Epithelial cell of prostate (primary cell): ENCODE measurements at places on chromosomes 4 and X.

DNA sequence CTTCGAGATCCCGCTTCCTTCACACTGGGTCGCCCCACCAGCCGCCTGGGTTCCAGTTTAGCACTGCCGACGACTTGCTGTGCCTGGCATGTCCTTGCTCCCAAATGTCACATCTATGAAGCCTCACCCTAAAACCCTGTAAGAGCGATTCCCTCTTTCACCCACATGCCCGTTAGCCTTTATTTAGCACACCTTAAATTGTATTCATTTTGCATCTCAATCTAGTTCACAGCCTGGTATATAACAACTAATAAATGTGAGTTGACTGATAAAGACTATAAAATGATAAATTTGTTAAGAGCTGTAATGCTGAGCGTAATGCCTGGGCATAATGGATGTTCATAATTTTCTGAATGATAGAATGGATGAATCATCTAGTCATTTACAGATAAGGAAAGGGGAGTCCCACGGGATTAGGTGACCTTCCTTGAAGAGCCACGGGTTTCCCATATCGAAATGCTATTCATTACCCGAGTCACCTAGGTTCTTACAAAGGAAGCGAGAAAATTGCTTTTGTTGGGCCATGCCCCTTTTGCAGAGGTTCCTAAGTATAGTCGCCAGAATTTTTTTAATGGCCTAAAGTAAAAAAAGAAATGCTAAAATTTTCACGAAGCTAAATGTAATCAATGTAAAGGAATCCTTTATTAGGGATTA, 1.1 kb upstream of the AP1S2 start:
- no peak for DNase-seq

DNA sequence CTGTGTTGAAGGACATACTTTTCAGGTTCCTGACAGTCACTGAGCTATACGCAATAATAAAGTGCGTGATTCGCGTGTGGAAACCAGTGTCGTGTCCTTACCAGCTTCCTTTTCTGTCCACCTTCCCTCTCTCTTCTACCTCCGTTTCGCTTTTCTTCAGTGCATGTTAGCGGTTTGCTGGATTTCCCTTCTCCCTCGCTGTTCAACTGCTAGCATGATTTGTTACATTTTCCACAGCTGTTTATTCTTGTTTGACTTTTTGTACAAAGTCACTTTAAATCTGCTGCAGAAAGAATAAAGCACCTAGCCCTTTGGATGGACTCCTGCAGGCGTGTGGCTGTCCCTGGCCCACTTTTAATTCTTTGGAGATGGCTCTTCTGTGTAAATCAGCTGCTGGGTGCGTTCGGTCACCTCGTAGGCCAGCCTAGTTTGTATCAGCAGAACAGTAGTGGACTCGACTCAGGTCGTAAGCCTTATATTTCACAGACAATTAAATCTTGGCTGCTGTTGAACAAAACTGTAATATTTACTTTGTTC, 8.9 kb upstream of the HAND2 start:
- DNase-seq, result no peak

DNA sequence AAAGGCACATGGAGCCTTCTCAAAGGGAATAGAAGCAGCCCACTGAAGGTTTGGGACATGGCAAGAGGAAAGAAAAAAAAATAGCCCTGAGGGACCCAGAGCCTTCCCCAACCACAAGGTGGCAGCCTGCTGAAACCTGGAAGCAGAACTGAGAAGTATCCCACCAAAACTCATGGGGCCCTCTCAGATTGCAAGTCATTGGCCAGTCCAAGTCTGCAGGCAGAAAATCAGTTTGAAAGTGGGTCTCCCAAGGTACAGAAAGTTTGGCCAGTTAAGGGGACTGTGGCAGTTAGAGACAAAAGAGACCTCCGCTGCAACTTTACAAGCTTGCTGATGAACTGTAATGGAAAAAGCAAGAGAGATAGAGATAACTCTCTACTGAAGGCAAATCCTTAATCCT, 155.8 kb downstream of the ANTXR2 start:
- DNase-seq, result no peak

DNA sequence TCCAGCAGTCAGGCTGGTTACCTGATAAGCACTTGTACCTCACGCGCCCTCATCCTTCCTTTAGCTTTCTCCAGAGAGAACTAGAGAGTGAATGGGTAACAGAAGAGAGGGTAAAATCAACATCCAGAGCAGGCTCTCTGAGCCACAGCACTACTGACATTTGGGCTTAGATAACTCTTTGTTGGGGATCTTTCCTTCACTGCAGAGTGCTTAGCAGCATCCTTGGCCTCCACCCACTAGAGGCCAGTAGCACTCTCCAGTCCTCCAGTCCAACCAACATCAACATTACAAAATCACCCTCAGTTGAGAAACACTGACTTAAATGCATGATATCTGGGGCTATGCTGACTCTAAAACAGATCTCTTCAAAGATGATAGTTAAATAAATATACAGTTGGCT, 220.7 kb downstream of the TACR3 start:
- DNase-seq, result no peak

- no peak for DNase-seq
These were observed 376.7 kb downstream of the GPM6A start for GRCh38 chr4:175435381-175435783.

GRCh38 chrX:13263560-13264251, 56.1 kb downstream of the ATXN3L start:
- DNase-seq, result no peak

DNA sequence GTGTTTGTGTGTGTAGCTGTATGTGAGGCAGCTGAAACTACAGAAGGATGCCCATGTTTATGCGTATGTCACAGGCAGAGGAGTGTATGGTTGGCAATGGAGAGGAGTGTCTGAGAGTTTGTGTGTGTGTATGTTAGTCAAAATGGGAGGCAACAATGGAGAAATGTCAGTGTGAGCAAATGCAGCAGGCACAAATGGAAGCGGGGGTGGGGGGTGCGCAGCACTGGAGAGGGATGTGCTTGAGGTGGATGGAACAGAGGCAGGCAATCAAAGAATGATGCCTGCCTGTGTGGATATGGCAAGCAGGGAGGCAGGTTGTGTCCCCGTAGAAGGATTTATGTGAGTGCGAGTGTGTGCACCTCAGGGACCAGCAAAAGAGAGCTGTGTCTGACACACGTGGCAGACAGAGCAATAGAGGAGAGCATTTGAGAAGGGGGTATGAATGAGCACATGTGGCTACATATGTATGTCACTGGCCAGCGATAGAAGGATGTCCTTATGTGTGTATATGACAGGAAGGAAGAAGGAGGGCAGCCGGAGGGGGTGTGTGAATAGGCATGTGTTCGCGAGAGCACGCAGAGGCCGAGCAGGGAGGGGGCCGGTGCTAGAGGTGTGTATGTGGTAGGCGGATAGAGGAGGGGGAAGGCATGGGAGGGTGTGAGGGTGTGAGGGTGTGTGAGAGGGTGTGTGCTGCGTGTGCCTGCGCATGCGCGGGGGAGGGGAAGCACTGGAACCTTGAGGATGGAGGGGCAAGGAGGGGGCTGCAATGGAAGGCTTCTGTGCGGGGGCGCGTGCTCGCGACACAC, 1.1 kb downstream of the PJA1 start:
- DNase-seq, result no peak

GRCh38 chrX:120727452-120727851, 97.6 kb upstream of the C1GALT1C1 start:
- DNase-seq, result no peak

DNA sequence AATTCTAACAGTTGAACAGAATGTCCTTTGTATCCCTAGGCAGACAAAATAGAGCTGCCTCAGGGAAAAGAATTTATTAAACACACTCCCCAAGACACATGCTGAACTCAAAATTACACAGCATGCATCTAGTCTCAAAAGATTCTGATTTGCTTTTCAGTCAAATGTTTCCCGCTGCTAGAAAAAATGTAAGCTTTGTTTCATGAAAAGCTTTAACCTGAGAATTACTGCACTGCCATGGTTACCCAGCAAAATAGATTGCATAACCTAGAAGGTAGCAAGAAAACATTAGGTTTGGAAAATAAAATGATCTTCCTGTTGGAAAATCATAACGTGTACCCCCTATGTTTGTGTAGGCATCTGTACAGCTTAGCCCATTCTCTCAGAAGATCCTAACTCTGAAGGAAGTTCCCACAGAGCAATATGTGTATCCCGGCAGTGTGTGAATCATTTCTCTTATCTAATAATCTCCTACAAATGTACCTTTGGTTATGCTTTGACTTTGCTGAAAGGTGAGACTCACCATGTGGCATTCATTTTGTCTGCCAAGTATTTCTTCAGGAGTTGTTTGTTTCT, 646.9 kb downstream of the STPG2 start:
- peak; percentile 86 for DNase-seq

GRCh38 chrX:101223226-101223625, 3.6 kb downstream of the DRP2 start:
- no peak for DNase-seq

- DNase-seq, result no peak
These were observed 677 bp upstream of the NONO start for GRCh38 chrX:71282514-71283402.

GRCh38 chrX:77953302-77953701, 16.1 kb downstream of the PGAM4 start:
- no peak for DNase-seq

DNA sequence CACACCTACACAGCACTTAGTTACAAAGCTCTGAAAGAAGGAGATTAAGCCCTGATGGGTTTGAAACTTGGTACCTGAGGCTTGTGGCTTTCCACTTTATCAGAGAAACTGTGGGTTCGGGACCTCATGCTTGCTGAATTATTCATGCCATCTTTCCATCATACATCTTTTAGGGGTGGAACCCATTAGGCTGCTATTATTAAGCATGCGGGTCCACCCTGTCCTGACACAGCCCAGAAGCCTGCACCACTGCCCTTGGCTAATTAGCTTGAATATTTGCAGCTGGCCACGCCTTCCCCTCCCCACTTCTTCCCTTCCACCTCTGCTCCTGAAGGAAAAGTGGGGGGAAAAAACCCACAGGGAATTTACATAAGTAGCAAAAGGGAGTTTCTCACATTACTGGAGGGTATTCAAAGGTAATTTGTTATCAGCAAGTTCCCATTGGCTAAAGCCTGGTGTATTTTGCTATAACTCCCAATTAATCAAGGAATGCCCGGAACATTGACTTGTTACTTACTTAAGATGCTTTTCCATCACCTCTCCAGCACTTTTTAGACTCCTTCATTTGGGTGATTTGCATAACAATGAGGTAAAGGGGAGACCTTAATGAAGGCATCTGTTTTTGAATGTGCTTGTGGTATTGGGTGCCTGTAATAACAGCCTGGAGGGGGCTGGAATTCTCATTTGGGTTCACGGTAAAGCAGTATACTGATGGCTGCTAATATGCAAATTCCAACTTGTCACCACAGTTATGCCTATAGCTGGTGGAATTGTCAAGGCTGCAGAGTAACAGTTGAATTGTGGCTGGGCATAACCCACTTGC, 231.7 kb upstream of the GATB start:
- DNase-seq, result no peak

DNA sequence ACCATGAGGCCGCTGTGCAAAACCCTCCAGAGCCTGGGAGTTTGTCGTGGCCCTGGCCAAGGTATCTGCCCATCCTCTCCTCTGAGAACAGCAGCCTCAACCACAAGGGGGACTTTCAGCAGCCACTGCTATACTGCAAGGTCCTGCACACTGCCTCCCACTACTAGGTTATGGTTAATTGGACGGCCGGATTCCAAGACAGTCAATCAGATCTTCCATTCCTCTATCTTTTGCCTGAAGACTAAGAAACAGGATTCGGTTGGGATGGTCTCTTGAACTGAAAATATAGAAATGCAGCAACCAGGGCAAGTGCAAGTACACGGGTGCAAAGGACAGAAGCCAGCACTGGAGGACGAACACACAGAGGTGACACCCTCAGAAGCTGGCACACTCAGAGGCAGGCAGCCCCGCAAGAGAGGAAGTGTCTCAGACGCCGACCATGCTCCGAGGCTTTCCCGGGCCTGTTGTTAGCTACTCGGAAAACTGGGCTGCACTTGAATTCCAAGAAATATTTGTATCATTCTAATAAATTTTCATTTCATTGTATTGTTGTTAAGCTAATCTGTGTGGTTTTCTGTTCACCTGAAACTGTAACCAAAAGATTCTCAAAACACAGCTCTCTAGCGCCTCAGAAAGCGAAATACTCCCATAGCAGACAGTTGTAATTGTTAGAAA, 63.3 kb downstream of the AFAP1 start:
- DNase-seq, result no peak

GRCh38 chr4:82559735-82560120, 2.1 kb downstream of the TMEM150C start:
- no peak for DNase-seq

GRCh38 chr4:19728773-19729172, 522.9 kb upstream of the SLIT2 start:
- DNase-seq, result no peak

- no peak for DNase-seq
These were observed 33.1 kb downstream of the TKTL1 start for GRCh38 chrX:154328646-154329045.

GRCh38 chr4:174135530-174135929, 147.9 kb downstream of the FBXO8 start:
- no peak for DNase-seq

DNA sequence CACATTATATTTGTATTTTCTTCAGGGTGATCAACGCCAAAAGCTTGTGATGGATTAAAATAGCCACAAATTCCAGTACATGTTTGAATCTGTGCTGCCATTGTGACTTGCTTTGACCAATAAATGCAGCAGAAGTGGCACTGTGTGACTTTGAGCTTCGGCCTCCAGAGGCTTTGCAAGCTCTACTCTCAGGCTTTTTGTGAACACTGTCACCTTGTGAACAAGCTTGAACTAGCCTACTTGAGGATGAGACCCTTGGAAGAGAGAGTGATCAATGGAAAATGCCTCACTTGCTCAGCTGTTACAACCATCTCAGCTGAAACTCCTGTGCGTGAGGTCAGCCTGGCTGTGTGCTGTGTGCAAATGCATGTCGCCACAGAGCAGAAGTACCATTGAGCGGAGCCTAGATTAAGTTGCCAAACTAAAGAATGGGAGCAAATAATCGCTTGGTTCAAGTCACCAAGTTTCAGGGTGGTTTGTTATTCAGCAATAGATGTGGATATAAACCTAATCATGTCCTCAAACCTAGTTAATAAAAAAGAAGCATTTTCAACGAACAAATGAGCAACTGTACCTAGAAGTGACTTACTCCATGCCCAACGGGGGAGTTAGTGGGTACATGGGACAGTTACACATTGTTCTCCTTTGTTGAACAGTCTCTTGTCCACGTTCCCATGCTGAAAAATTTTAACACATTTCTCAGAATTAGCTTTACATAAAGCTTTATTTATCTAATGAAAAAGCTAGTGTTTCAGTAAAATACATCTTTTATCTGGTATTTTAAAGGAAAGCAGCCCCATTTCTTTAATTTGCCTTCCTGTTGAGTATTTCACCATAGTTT, 23.5 kb downstream of the NOA1 start:
- no peak for DNase-seq

DNA sequence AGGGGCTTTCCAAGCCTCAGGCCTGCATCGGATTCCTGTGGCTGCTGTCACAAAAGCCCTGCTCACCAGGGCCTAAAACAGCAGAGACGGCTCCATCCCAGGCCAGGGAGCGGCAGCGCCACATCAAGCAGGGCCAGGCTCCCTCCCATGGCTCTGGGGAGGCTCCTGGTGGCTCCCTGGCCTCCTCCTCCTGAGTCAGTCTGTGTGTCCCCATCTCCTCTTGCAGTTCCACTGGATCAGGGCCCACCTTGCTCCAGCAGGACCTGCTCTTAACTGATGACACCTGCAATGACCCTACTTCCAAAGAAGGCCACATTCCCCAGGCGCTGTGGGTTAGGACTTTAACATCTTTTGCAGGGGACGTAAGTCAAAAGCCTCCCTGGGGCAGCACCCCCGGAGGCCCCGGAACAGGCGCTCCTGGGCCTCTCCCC, 51.9 kb downstream of the CPZ start:
- DNase-seq, result no peak

- DNase-seq, result no peak
These were observed 223.8 kb upstream of the ZCCHC13 start for GRCh38 chrX:74080165-74080564.

- no peak for DNase-seq
These were observed 91.8 kb upstream of the POU3F4 start for GRCh38 chrX:83416273-83416672.
